ENCODE measurements at places on chromosomes 7 and 10.

- DNase-seq = no peak
Measured at GRCh38 chr7:122750389-122750788, 47.7 kb upstream of the RNF148 start.

DNA sequence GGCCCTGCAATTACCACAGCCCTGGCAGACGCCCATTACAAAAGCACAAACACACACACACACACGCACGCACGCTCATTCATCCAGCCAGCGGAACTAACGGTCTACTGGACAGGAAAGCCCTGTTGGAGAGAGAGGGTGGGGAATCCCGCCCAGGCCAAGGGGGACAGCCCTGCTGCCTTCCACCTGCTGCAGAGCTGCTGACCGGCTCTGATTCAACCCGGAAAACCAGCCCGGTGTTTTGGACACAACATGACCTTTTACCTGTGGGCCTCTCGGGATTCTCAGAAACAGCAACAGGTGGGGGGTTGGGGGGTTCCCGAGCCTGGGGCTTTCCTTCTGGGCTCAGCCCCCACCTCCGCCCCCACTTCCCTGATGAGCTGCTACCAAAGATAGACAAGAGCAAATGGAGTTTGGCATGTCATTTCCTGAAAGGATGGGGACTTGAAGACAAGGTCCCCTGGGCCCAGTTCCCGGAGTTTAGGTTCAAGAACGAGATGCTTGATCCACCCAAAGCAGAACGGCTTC lies 18.5 kb upstream of the SERPINE1 start:
- DNase-seq = peak; percentile 21

GRCh38 chr10:19683356-19683755 lies 132.9 kb upstream of the PLXDC2 start:
- no peak for DNase-seq

DNA sequence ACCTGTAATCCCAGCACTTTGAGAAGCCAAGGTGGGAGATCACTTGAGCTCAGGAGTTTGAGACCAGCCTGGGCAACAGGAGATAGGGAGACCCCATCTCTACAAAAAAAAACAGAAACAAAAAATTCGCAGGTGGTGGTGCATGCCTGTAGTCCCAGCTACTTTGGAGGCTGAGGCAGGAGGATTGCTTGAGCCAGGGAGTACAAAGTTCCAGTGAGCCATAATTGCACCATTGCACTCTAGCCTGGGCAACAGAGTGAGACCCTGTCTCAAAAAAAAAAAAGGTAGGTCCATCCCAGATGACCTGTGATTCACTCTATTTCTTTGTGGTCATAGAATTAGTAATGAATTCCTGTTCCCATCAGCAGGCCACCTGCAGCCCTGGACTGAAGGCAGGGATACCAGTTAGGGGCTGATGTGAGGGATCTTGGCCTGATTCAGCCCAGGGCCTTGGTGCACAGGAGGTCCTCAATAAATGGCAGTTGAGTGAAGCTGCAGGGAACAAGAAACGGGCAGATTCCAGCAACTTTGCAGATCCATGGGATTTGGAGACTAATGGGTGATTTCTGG lies at the start of gene MYH16:
Gene MYH16 (plus strand): TSS at position 364 of the 570 bp plus-strand sequence.
- no peak for DNase-seq

DNA sequence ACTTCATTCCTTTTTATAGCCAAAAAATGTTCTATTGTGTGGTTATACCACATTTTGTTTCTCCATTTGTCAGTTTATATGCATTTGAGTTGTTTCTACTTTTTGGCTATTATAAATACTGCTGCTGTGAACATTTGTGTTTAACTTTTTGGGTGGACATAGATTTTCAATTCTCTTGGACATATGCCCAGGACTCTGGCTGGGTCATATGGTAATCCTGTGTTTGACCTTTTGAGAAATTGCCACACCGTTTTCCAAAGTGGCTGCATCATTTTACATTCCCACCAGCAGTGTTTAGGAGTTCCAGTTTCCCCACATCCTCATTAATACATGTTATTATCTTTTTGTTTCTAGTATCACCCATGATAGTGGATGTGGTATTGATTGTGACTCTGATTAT lies 39.4 kb downstream of the CSGALNACT2 start:
- DNase-seq = no peak

DNA sequence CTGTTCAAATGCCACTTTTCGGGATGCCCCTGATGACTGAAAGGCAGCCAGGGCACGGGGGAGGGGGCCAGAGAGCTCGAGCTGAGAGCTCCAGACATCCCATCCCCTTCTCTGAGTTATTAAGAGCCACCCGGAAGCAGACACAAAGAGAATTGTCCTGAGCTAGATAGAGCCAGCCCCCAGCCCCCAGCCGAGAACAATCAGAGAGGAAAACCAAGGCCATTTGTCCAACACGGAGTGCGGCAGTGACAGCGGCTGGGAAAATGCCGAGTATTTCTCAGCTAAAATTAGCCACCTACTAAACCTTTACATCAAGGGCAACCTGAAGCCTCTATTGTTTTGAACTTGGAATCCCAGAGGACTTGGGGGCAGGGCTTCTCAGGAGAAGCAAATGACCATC lies 51.0 kb downstream of the UNC5B start:
- DNase-seq = peak; percentile 49

GRCh38 chr10:14751014-14751896 lies 23.4 kb downstream of the FAM107B start:
- no peak for DNase-seq

DNA sequence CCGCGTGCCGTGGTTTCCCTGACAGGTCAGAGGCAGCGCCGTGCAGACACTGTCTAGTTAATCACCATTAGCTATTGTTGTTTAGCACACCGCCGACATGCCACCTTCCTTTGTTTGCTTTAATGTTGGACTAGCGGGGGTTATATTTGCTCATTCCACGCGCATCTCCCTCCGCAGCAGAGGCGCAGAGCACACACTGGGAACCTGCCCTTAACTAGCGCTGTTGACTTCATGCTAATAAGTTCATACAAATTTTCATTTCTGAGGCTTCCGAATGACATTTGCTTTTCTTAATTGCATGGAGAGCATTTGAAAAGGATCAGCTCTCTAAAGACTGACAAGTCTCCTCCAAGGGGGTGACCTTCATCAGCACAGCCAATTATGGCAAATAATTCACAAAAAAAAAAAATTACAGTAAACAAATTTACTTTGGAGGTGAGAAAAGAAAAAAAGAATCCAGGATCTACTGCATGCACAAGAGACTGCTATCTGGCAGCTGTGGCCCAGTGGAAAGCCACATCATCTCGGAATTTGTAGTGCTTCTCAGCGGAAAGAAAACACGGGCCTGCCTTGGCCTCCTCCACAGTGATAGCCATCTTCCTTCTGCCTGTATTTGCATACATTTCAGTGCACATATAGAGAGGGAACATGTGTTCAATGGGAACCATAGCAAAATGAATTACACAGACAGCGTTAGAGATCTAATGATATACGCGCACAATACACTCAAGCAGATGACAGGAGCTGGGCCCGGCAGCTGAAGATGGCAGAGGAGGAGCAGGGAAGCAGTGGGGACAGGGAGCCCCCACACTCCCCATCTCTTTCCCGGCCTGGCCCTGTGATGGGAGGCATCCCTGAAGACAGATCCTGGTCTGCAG lies 94.2 kb downstream of the EBF3 start:
- no peak for DNase-seq

- DNase-seq = no peak
Measured at GRCh38 chr7:44048031-44048795, 3.7 kb downstream of the DBNL start.

DNA sequence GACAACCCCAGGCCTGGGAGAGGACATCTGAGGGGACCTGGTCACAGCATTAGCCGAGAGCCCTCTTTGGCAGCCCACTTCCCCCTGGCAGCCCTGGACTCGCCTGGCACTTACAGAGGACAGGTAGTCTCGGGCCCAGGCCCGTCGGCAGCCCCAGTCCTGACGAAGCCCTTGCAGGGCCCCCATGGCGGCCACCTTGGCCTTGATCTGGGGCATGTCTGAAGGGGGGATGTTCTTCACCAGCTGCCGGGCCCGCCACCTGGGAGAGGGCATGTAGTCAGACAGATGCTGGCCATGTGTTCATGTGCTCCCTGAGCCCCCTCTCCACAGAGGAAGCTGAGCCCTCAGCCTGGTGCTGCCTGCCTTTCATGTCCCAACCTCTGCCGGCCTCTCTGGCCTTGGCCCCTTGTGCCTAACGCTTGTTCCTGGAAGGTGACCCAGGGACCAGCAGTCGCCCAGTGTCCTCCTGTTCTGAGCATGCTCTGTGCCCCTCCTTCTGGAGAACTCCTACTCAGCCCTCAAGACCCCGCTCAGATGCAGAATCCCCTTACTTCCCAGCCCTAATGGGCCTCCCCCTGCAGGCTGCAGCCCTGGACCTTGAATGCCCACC lies 13.9 kb downstream of the MYO1G start:
- no peak for DNase-seq

- DNase-seq = no peak
Measured at GRCh38 chr10:1620803-1621202, 116.5 kb downstream of the ADARB2 start.

- no peak for DNase-seq
Measured at GRCh38 chr10:34814913-34815184, 247 bp downstream of the PARD3 start.

- DNase-seq = no peak
Measured at GRCh38 chr10:1244493-1244892, 188.3 kb downstream of the WDR37 start.

GRCh38 chr7:107474104-107474521 lies 4.3 kb downstream of the GPR22 start:
- DNase-seq = no peak

DNA sequence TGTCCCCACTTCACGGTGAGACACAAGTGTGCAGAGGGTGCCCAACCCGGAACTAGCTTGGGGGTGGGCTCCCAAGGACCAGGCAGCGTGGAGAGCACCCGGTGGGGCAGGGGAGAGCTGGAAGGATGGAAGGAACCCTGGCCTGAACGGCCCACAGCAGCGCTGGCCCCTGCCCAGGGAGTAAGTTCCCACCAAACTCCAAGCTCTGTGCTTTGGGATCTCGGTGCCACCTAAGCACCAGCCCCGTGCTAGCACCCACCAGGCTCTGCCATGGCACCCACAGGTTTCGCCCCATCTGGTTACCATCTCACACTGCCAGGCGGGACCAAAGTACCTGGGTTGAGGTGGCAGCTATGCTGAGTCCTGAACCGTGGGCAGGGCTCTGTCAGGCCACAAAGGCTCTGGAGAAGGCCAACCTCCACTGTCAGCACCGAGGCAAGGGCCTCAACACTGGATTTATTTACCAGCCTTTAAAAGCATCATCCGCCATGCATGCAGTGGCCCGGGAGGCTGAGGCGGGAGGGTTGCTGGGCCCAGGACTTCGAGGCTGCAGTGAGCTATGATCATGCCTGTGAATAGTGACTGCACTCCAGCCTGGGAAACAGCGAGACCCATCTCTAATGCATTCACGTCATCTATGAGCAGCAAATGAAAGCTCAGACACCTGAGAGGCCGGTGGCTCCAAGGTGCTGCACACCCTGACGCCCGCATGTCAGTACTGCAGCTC lies 16.0 kb downstream of the GPER1 start:
- DNase-seq = no peak

DNA sequence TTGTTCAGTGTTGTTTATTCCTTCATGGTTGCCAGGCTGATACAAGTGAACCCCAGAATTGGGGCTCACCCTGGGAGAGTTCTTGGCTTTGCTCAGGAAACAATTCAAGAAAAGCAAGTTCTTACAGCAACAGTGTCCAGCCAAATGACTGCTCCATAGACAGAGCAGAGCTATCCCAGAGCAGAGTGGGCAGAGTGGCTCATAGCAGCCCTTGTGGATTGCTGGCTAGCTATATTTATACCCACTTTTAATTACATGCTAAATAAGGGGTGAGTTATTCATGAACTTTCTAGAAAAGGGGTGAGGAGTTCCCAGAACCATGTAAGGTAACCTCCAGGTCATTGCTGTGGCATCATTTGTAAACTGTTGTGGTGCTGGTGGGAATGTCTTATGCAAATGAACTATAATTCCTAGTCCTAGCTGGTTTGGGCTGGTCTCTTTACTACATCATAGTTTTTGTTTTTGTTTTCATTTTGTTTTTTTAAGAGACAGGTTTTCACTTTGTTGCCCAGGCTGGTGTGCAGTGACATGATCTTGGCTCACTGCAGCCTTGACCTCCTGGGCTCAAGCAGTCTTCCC lies 59.9 kb upstream of the HBP1 start:
- no peak for DNase-seq

- peak; percentile 48 for DNase-seq
Measured at GRCh38 chr10:77836299-77836820, 90.2 kb downstream of the DLG5 start.

- DNase-seq = no peak
Measured at GRCh38 chr10:14573666-14574261, 200.9 kb downstream of the FAM107B start.

DNA sequence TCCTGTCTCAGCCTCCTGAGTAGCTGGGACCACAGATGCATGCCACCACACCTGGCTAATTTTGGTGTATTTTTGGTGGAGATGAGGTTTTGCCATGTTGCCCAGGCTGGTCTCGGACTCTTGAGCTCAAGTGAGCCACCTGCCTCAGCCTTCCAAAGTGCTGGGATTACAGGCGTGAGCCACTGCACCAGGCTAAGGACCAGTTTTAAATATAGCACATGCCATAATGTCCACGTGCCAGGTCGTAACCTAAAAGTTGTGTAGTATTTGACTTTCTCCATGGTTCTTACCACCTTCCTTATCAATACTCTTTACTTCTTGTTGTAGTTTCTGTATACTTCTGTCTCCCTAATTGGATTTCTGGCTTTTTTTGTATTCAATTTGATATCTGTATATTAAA lies 13.3 kb downstream of the ANKIB1 start:
- no peak for DNase-seq

GRCh38 chr7:38335128-38335491 lies 61.7 kb upstream of the TARP start:
- no peak for DNase-seq

- DNase-seq = no peak
Measured at GRCh38 chr7:121831801-121832200, 41.2 kb upstream of the PTPRZ1 start.

DNA sequence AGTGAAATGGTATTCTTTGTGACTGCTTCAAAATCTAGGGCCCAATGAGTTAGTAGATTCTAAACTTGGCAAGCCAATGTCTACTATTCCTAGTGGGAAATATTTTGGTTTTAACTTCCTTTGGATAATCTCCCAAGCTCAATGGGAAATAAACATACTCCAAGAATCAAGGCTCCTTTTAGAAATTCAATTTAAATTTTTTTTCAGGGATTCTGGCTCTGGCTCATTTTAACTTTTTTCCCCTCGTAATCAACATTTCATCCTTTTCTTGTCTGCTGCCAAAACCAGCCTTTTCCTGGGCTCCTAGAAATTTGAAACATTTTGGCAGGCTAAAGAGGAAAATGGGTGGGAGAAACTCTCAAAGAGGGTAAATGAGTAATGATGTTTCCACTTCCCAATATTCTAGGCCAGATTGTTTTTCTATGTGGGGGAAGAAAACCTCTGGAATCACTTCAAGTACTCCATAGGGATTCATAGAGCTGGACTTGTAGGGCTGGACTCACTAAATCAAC lies 85.6 kb upstream of the AGR3 start:
- no peak for DNase-seq

- DNase-seq = no peak
Measured at GRCh38 chr10:124535731-124536495, 74.3 kb downstream of the LHPP start.

- DNase-seq = peak; percentile 34
Measured at GRCh38 chr10:101817337-101818118, 716 bp downstream of the OGA start.
